ENCODE measurements at places on chromosomes 3 and 15.
A peak's percentile ranks its signal among the peaks of the same experiment; 100 is the strongest.

- DNase-seq, result no peak
Observed at GRCh38 chr3:62379321-62379798, 6.0 kb upstream of the FEZF2 start.

GRCh38 chr3:46845397-46845859 lies 17.8 kb downstream of the MYL3 start:
- peak; percentile 58 for DNase-seq

- DNase-seq, result no peak
Observed at GRCh38 chr3:58355179-58355578, 22.5 kb downstream of the PXK start.

GRCh38 chr15:73374604-73375003 lies 5.8 kb upstream of the HCN4 start:
- no peak for DNase-seq

GRCh38 chr3:52265387-52265786 lies 13.1 kb downstream of the WDR82 start:
- no peak for DNase-seq

DNA sequence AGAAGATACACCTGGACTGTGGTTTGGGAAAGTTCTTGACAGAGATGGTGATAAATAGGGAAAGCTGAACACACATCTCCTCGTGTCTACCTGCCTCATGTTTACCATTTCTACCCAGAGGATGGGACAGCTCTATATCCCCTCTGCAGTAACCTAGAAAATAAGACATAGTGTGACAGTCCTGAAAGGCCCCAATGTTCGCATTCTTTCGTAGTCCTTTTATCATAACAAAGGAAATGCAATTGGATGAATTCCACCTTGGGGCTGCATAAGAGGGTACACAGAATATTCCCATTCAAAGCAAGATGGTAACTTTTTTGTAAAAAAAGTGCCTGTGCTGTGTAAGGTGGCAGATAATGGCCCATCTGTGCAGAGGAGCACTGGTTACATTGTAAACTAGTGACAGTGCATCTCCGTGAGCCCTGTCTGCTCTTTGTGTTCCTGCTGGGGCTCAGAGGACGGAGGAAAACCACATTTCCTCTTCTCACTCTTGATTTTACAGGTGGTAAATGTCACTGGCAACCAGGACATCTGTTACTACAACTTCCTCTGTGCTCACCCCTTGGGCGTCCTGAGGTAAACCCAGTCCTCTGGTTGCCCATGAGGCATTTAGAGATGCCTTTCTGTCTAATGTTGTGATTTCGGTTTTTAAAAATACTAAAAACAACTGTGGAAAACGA lies 74.3 kb downstream of the SIDT1 start:
- no peak for DNase-seq

- no peak for DNase-seq
Observed at GRCh38 chr3:115208066-115208750, 61.1 kb upstream of the ZBTB20 start.

GRCh38 chr3:193869221-193870201 lies 266.4 kb upstream of the HES1 start:
- DNase-seq, result peak; percentile 89

- no peak for DNase-seq
Observed at GRCh38 chr3:170432416-170432815, 13.7 kb downstream of the CLDN11 start.

GRCh38 chr15:47718497-47719437 lies 1.5 kb downstream of the SEMA6D start:
- peak; percentile 30 for DNase-seq

Measured in kidney tubule cell (primary cell).